ENCODE measurements at places on chromosomes 5 and 9.

DNA sequence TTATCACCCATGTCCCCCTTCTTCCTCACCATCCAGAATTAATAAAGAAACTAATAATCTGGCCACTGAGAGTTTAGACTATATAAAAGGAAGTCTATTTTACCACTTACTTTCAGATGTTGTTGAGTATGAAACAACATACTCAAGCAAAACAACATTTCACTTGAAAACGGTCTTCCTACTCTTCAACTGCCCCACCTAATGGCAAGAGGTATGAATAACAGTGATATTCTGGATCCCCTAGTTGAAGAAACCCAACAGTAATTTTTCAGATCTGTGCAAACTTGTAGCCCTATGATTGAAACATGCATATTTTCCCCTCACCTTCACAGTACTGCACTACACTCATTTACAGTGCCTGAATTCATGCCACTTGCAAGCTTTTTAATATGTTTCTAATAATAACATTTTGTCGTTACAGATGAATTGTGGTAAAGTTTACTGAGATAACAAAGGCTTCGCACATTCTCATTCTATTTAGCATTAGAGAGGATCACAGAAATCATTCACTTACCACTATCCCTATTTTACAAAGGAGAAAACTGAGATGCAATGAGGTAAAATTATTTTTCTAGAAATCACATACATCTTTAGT, 267.9 kb upstream of the PDE4D start:
- H3K27me3 ChIP-seq: no peaks in the 10 kb centered on the region
- no peaks in the 10 kb centered on the region for H3K4me1 ChIP-seq
- no peaks in the 10 kb centered on the region for H3K36me3 ChIP-seq

- no peak for DNase-seq
- H3K4me1 ChIP-seq: no peaks in the 10 kb centered on the region
- no peak overlapping the region for H3K4me3 ChIP-seq
- peaks cover 3% of the 10 kb centered on the region for H3K27me3 ChIP-seq
- H3K36me3 ChIP-seq: no peaks in the 10 kb centered on the region
Measured at GRCh38 chr5:123795688-123796087, 283.7 kb downstream of the CSNK1G3 start.

- peaks cover 40% of the 10 kb centered on the region for H3K27me3 ChIP-seq
- peaks cover 7% of the 10 kb centered on the region for H3K36me3 ChIP-seq
- DNase-seq: no peak
- peaks cover 10% of the 10 kb centered on the region for H3K4me1 ChIP-seq
- H3K4me3 ChIP-seq: peak overlapping the region; percentile 41
- H3K27ac ChIP-seq: no peak overlapping the region
Measured at GRCh38 chr5:1668141-1668721, 131.4 kb downstream of the MRPL36 start.

DNA sequence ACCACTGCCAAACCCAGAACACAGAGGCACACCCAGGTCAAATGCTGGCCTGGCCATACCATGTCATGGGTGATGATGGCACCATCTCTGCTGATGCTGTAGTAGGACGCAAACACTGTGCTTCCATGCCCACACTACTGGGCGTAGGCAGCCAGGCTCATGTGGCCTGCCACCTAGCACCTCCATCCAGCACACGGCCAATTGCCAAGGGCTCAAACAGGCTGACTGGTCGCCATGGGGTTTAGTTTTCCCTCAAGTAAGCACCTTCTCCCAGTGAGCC, 39.4 kb downstream of the BICD2 start:
- DNase-seq: no peak
- peaks cover 53% of the 10 kb centered on the region for H3K36me3 ChIP-seq
- H3K4me3 ChIP-seq: no peak overlapping the region

DNA sequence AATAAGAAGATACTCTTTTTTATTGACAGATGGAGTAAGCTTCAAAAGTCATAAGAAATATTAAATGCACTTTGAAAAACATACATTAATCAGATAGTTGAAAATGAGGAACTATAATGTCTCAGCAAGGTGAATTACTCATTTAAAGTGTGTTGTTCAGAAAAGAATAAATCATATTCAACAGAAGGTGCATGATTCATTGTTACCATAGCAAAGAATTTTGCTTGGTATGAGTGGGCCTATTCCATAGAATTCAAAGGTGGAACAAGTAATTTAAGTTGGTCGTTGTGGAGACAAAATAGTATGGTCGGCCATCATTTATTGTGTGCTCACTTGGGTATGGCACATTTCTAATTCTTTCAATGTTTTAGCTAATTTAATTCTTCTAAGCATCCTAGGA, 1920.2 kb upstream of the CDH9 start:
- DNase-seq: no peak
- H3K27me3 ChIP-seq: no peaks in the 10 kb centered on the region
- H3K4me1 ChIP-seq: no peaks in the 10 kb centered on the region
- no peak overlapping the region for H3K4me3 ChIP-seq

- no peak overlapping the region for H3K4me3 ChIP-seq
- H3K27me3 ChIP-seq: peaks cover 2% of the 10 kb centered on the region
- no peak for DNase-seq
Measured at GRCh38 chr9:121261107-121261460, 6.9 kb upstream of the GSN start.

DNA sequence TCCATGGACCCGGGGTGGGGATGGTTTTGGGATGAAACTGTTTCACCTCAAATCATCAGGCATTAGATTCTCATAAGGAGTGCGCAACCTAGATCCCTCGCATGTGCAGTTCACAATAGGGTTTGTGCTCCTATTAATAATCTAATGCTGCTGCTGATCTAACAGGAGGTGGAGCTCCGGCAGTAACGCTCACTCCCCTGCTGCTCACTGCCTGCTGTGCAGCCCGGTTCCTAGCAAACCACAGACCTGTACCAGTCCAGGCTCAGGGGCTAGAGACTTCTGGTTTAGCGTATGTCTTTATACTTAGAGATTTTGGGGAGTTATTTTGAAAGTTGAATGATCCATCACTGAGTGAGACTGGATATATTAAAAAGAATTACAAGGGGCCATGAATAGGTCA, 50.2 kb downstream of the RICTOR start:
- peaks cover 22% of the 10 kb centered on the region for H3K4me1 ChIP-seq
- peaks cover 9% of the 10 kb centered on the region for H3K36me3 ChIP-seq
- H3K27ac ChIP-seq: no peak overlapping the region

GRCh38 chr9:2955575-2955974, 111.7 kb upstream of the PUM3 start:
- no peak for DNase-seq
- H3K4me3 ChIP-seq: no peak overlapping the region
- peaks cover 9% of the 10 kb centered on the region for H3K27me3 ChIP-seq
- H3K27ac ChIP-seq: no peak overlapping the region
- no peaks in the 10 kb centered on the region for H3K36me3 ChIP-seq

DNA sequence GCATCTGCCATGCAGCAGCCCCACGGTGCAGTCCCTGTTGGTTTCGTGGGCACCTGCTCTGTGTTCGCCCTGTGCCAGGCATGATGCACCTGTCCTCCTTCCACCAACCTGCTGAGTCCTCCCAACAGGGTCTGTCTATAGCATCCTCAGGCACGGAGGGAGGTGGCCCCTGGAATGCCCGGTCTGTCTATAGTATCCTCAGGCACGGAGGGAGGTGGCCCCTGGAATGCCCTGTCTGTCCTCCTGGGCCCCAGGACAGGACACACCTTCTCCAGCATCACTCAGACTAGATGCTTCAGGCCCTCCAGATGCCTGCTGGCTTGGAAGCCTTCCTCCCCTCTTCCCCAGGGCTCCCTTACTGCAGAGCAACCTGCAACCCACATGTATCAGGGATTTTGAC, 9.9 kb upstream of the PHYHD1 start:
- peaks cover 40% of the 10 kb centered on the region for H3K4me1 ChIP-seq
- H3K27me3 ChIP-seq: no peaks in the 10 kb centered on the region
- H3K4me3 ChIP-seq: no peak overlapping the region
- peaks cover 24% of the 10 kb centered on the region for H3K36me3 ChIP-seq
- no peak for DNase-seq

GRCh38 chr9:70044490-70045307, 1.1 kb downstream of the MAMDC2 start:
- peaks cover 11% of the 10 kb centered on the region for H3K4me1 ChIP-seq
- H3K4me3 ChIP-seq: peak overlapping the region; percentile 67
- no peak for DNase-seq
- H3K36me3 ChIP-seq: no peaks in the 10 kb centered on the region
- H3K27ac ChIP-seq: no peak overlapping the region
- H3K27me3 ChIP-seq: peaks cover 40% of the 10 kb centered on the region

DNA sequence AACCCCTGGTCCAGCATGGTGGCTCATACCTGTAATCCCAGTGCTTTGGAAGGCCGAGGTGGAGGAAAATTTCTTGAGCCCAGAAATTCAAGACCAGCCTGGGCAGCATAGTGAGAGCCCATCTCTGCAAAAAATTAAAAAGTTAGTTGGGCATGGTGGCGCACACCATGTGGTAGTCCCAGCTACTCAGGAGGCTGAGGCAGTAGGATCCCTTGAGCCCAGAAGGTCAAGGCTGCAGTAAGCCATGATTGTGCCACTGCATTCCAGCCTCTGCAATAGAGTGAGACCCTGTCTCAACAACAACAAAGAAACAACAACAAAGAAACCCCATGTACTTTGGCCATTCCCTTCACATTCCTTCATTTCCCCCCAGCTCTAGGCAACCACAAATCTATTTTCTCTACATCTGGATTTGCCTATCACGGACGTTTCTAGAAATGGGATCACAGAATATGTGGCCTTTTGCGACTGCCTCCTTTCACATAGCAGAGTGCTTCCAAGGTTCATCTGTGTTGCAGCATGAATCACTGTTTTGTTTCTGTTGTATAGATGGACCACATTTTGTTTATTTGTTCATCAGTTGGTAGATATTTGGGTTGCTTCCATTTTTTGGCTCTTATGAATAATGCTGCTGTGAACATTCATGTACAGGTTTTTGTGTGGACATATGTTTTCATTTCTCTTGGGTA, 17.9 kb downstream of the MIGA2 start:
- DNase-seq: no peak
- H3K4me3 ChIP-seq: no peak overlapping the region
- no peaks in the 10 kb centered on the region for H3K4me1 ChIP-seq
- no peaks in the 10 kb centered on the region for H3K27me3 ChIP-seq

- H3K27me3 ChIP-seq: peaks cover 22% of the 10 kb centered on the region
- H3K27ac ChIP-seq: no peak overlapping the region
- H3K4me3 ChIP-seq: no peak overlapping the region
- H3K36me3 ChIP-seq: no peaks in the 10 kb centered on the region
Measured at GRCh38 chr5:136006164-136006563, 22.6 kb upstream of the TGFBI start.

DNA sequence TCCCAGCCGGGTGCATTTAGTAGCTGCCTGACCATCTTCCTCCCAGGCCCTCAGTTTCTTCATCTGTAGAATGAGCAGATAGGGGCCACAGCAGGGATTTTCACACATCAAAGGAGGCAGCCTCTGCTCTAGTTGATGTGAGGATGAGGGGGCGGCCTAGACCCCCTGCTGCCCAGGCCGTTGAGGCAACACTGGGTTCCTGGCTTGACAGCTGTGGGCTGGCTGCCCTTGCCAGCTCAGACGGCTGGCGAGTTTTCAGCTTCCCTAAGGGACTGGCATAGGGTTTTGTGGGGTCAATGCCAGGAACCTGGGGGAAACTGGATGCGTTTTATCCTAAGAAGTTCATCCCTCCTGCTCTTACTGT, 49.6 kb downstream of the NDST1 start:
- no peak overlapping the region for H3K4me3 ChIP-seq
- no peak for DNase-seq
- no peaks in the 10 kb centered on the region for H3K36me3 ChIP-seq
- no peak overlapping the region for H3K27ac ChIP-seq
- H3K27me3 ChIP-seq: no peaks in the 10 kb centered on the region
- H3K4me1 ChIP-seq: no peaks in the 10 kb centered on the region

- peaks cover 16% of the 10 kb centered on the region for H3K27me3 ChIP-seq
- no peak overlapping the region for H3K4me3 ChIP-seq
- H3K4me1 ChIP-seq: no peaks in the 10 kb centered on the region
- no peaks in the 10 kb centered on the region for H3K36me3 ChIP-seq
Measured at GRCh38 chr9:136172412-136173079, 32.4 kb downstream of the LHX3 start.

DNA sequence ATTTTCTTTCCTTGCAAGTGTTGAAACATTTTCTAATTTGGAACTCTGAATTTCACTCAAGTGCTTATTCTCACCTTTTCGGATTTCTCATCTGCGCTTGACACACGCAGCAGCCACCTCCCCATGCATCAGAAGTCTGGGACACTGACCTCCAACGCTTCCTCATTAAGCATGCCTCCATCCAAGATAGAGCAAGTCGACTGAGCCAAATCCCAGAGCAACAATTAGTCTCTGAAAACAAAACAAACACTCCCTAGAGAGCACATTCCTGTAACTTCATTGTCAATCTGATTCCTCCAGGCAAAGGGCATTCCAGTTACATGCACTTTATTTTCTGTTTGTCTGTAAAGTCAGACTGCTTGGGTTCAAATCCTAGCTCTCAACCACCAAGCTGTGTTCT, 5.7 kb downstream of the CD180 start:
- H3K27ac ChIP-seq: peak overlapping the region; percentile 50
- H3K4me1 ChIP-seq: peaks cover 47% of the 10 kb centered on the region

DNA sequence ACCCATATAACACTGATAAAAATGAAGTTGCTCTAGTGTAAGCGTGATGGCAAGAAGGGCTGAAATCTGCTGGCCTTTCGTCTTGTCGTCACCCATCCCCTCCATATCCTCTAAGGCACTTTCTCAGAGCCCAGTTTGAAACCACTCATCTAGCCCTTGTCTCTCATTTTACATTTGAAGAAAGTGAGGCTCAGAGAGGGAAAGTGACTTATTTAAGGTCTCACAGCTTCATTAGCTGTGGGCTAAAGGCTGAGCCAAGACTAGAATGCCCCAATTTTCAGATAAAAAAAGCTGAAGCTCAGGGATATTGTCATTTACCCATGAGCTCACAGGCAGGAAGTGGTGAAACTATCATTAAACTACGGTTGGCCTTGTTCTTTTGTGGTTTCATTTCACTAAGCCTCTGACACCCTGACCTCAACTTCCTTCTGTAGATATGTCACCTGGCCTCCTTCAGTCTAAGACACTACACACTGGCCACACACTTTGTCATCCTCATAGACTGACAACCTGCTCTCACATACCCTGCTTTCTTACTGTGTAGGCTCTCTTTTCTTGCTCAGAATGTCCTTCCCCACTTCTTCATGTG, 176.7 kb upstream of the DMAC1 start:
- H3K36me3 ChIP-seq: no peaks in the 10 kb centered on the region
- H3K4me3 ChIP-seq: peak overlapping the region; percentile 72
- peaks cover 67% of the 10 kb centered on the region for H3K4me1 ChIP-seq
- H3K27me3 ChIP-seq: no peaks in the 10 kb centered on the region

GRCh38 chr5:181047921-181048320, 7.9 kb downstream of the BTNL9 start:
- no peaks in the 10 kb centered on the region for H3K36me3 ChIP-seq
- H3K4me1 ChIP-seq: peaks cover 6% of the 10 kb centered on the region
- H3K4me3 ChIP-seq: no peak overlapping the region
- no peak overlapping the region for H3K27ac ChIP-seq

- H3K27ac ChIP-seq: no peak overlapping the region
- peaks cover 19% of the 10 kb centered on the region for H3K27me3 ChIP-seq
- no peak for DNase-seq
- H3K36me3 ChIP-seq: no peaks in the 10 kb centered on the region
- H3K4me1 ChIP-seq: no peaks in the 10 kb centered on the region
Measured at GRCh38 chr5:58255386-58255785, 204.5 kb downstream of the PLK2 start.

GRCh38 chr5:83069096-83069799, 7.9 kb downstream of the TMEM167A start:
- peaks cover 21% of the 10 kb centered on the region for H3K4me1 ChIP-seq
- no peak overlapping the region for H3K4me3 ChIP-seq
- H3K27ac ChIP-seq: no peak overlapping the region

All from naive thymus-derived CD8-positive, alpha-beta T cell (primary cell).